T-cell (primary cell): ENCODE measurements at places on chromosomes 2 and 18. TPM values are rescaled to one million over a fixed set of nuclear protein-coding genes. Genes with fewer than 3 reads are reported as not detected.

DNA sequence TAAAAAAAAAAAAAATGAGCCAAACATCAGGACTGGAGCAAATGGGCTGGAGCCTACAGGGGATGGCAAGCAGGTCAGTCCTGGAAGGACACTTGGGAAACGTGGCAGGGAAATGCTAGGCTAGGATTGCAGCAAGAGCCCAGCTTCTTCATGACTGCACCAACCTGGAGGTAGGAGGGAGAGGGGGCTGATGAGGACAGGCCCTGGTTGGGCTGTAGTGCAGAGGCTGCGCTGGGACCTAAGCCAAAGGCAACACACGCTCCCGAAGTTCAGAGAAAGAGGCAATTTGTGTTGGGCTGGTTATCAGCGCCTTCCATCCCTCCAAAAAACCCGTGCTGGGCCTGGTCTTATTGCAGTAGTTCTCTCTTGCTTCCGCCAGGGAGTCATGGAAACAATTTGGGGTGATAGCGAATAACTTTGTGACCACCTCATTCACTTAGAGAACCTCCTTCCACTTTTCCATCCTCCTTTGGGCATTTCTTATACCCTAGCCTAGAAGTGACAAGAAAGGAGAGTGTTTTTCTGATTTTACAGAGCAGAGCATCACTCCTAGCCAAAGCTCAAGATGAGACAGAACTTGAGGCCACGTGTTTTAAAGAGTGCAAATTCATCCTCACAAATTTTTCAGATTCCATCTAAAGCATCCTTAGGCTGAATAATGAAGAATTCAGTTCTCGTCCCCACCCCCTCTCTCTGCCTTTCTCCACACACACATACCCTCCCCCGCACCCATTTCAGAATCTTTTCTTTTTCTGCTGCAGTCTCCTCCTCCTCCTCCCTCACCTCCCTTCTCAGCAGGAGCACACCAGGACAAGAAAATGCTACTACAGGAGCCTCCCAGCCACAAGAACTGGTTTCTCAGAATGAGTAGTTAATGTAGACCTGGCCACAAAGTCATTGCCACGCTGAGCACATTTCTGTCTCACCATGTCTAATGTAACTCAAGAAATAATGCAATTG, 82.5 kb upstream of the STPG4 start:
- H3K4me3 ChIP-seq, result no peak overlapping the region
- DNase-seq, result no peak
- no peak overlapping the region for H3K27ac ChIP-seq
- no peaks in the 10 kb centered on the region for H3K4me1 ChIP-seq
- H3K27me3 ChIP-seq, result no peaks in the 10 kb centered on the region

DNA sequence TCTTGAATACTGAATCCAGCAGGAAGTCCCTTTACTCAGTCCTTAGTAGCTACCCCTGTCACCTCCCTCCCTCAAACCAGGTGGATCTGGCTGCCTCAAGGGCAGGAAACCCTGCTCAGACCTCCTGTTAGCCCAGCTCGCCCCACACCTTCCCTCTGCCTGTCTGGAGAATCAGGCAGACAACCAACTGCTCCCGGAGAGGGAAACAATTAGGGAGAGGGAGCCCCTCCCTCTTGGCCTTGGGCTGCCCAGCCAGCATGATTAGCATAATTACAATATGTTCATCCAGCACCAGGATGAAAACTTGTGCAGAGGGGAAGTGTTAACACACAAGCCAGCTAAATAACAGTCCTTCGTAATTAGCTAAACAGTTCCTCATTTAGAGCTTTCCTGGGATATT, 185.5 kb downstream of the C1D start:
- H3K27ac ChIP-seq, result no peak overlapping the region
- H3K36me3 ChIP-seq, result no peaks in the 10 kb centered on the region
- H3K4me3 ChIP-seq, result no peak overlapping the region
- no peaks in the 10 kb centered on the region for H3K4me1 ChIP-seq
- H3K27me3 ChIP-seq, result peaks cover 2% of the 10 kb centered on the region

- H3K27ac ChIP-seq, result no peak overlapping the region
- no peak overlapping the region for H3K4me3 ChIP-seq
- no peaks in the 10 kb centered on the region for H3K4me1 ChIP-seq
- no peaks in the 10 kb centered on the region for H3K36me3 ChIP-seq
- no peak for DNase-seq
These were observed 17.1 kb upstream of the GPR45 start for GRCh38 chr2:105224444-105224843.

GRCh38 chr2:232365621-232366321, 12.8 kb upstream of the ALPP start:
- peaks cover 6% of the 10 kb centered on the region for H3K27me3 ChIP-seq
- peaks cover 2% of the 10 kb centered on the region for H3K4me1 ChIP-seq
- DNase-seq, result no peak
- no peak overlapping the region for H3K4me3 ChIP-seq

DNA sequence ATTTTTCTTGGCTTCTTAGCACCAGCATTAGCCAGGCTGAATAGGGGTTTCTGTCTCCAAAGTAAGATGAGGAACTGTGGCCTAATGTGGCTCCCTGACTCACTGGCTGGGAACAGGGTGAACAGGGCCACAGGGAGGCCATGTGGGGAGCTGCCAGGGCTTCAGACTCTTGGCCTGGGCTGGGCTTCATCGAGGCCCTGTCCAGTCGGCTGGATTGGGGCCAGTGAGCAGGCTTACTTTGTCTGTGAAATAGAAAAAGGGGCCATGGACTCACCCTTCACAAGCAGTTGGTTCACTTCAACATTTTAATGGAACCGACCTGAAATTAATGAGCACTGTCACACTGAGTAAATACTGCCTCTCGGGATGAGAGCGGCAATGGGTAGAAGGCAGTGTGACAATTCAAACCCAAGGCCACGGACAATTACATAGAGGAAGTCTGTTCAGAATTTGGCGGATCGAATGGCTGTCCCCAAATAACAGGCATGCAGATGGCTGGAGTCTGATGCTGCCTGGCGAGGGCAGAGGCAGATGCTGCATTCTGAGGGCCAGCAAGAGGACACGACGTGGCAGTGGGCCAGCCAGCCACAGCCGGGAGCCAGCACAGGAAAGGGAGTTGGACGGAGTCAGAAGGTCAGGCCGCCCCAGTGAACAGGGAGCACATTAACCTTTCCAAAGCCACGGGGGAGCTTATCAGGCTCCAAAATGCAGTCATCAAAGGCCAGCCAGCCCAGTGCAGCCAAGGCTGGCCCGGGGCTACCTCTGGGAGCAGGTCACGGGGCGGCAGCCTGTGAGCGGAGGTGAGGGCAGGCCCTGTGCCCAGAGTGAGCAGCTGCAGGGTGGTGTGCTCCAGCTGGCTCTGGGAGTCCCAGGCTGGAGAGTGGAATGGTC, 146.6 kb upstream of the REV1 start:
- H3K4me1 ChIP-seq, result no peaks in the 10 kb centered on the region
- no peaks in the 10 kb centered on the region for H3K36me3 ChIP-seq
- H3K27me3 ChIP-seq, result no peaks in the 10 kb centered on the region
- DNase-seq, result no peak

SLC4A3 gene
- total RNA-seq, result 0.37 TPM

CHAC2 gene
- total RNA-seq, result 3.7 TPM

DNA sequence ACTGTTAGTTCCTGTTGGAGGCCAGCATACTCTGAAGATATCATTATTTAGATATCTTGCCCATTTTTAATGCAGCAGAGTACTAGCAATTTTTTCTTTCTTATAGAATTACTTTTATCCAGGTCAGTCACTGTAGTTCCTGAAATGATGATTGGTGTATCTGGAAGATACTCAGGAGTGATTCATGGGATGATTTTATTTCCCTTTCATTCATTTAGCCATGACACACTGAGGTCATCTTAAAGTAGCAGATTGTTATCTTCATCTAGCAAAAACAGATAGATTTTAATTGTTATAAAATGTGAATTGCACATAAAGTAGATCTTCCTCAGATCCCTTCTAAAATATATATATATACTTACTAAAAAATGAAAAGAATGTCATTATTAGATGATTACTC, 109.1 kb downstream of the PIK3C3 start:
- H3K27me3 ChIP-seq, result no peaks in the 10 kb centered on the region
- no peaks in the 10 kb centered on the region for H3K36me3 ChIP-seq
- DNase-seq, result no peak
- no peaks in the 10 kb centered on the region for H3K4me1 ChIP-seq
- H3K4me3 ChIP-seq, result no peak overlapping the region

CETN1 gene
- total RNA-seq, result not detected

SLC40A1 gene
- 34.3 TPM for total RNA-seq

DNA sequence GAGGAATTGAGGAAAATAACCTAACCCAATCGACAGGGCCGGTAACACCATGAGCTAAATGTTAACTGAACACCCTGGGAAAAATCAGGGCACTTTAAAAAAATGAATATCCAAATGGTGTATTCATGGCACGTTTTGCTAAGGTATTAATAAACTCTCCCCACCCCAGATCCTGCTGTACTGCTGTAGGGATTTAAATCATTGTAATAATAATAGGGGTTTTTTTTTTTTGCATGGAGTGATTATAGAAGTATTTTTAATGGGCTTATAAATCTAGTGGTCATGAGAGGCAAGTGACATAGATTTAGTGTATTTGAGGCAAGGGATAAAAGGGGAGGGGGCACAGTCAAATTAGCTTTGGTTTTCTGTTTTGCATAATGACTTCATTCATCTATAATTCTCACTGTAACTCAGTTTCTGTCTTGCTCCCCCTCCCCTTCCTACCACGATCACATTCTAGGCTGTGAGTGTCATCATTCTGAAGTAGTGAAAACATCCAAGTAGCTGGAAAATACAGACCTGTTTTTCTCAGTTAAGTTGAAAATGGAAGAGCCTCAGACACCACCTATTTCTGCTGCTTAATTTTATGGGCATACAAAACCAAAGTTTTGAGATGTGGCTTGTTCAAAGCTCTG, 18.2 kb upstream of the MGAT5 start:
- no peaks in the 10 kb centered on the region for H3K27me3 ChIP-seq
- no peak overlapping the region for H3K4me3 ChIP-seq
- no peak for DNase-seq
- no peaks in the 10 kb centered on the region for H3K36me3 ChIP-seq

DNA sequence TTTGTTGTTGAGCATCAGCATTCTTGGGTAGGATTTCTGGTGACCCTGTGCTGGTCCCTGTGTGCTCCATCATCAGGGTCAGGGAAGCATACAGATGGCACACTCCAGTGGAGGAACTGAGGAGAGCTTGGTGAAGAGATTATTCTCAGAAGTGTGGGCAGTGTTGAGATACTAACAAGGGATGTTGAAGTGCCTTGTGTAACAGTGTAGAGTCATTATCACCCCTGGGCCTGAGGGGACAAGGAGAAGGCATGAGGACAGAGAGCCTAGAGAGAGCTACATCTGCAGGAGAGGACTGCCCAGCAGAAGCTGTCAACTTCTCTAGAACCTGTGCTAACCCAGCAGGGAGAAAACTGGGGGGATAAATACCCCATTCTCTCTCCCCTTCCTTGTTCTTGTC, 189.0 kb downstream of the PLCL1 start:
- H3K27me3 ChIP-seq, result no peaks in the 10 kb centered on the region
- no peak for DNase-seq

DNA sequence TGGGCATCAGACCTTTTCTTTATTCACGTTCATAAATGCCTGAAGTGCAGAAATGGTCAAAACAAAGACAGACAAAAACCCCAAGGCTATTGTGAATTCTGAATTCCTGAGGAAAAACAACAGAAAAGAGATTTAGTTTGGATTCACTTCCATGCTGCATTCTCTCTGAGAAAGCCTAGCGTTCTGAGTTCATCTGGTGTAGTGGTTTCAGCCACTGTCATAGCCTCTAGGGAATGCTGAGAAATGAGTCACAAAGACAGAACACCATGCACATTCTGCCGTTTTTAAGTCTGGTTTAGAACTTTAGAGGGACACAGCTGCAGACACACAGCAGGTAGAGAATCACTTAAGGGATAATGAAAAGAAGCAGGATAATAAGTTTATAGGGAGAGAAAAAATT, 93.8 kb downstream of the LRP1B start:
- H3K27ac ChIP-seq, result no peak overlapping the region
- no peaks in the 10 kb centered on the region for H3K36me3 ChIP-seq
- no peak for DNase-seq
- no peaks in the 10 kb centered on the region for H3K27me3 ChIP-seq
- no peak overlapping the region for H3K4me3 ChIP-seq

CYRIA gene
- total RNA-seq, result 1.8 TPM

GRCh38 chr2:212929971-212930370, 221.4 kb downstream of the IKZF2 start:
- no peak for DNase-seq
- no peak overlapping the region for H3K4me3 ChIP-seq
- peaks cover 6% of the 10 kb centered on the region for H3K4me1 ChIP-seq
- no peak overlapping the region for H3K27ac ChIP-seq

RNU2-63P gene
- total RNA-seq, result 18.7 TPM

- no peaks in the 10 kb centered on the region for H3K4me1 ChIP-seq
- H3K36me3 ChIP-seq, result no peaks in the 10 kb centered on the region
- no peak overlapping the region for H3K4me3 ChIP-seq
- no peak overlapping the region for H3K27ac ChIP-seq
- no peak for DNase-seq
- no peaks in the 10 kb centered on the region for H3K27me3 ChIP-seq
These were observed 6.2 kb downstream of the PARD3B start for GRCh38 chr2:204551512-204551863.

DNA sequence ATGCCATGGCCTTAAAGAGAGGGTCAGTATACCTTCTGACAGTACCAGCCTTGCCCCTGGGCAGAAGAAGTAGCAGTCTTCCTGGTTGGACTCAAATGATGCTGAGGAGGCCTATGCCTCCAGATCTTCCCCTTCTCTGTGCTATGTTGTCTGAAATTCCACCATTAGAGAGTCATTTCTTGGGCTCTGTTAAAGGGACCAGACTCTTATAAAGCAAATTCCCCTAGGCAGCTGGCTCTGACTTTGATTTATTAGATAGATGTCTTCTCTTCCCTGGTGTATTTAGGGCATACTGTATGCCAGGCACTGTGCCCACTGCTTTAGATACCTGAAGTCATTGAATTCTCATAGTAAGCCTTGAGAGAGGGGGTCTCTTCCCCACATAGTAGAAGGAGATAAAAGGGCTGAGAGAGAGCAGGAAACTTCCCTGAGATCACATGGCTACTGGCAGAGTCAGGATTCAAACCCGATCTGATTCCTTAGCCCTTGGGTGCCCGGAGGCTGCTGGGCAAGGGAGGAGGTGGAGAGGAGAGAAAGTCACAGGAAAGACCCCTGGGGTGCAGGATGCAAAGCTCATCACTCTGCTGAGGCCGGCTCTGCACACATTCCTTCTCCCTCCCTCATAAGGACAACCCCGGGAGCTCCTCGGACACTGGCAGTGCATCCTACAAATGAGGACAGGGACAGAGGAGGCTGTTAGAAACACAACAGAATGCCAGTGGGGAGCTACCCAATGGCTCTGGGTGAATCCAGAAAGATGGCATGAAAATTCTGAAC, 23.0 kb downstream of the COPS9 start:
- no peaks in the 10 kb centered on the region for H3K36me3 ChIP-seq
- no peaks in the 10 kb centered on the region for H3K27me3 ChIP-seq
- no peaks in the 10 kb centered on the region for H3K4me1 ChIP-seq
- no peak overlapping the region for H3K27ac ChIP-seq
- no peak overlapping the region for H3K4me3 ChIP-seq

SOX11 gene
- not detected for total RNA-seq

- DNase-seq, result peak; percentile 78
- H3K36me3 ChIP-seq, result no peaks in the 10 kb centered on the region
- H3K27me3 ChIP-seq, result no peaks in the 10 kb centered on the region
These were observed 13.7 kb upstream of the GAL3ST2 start for GRCh38 chr2:241762933-241763369.
